Bronchial smooth muscle cell (primary cell): ENCODE measurements at places on chromosomes 13 and 19. TPM values are rescaled to one million over a fixed set of nuclear protein-coding genes. Genes with fewer than 3 reads are reported as not detected.

SLC25A41 gene
- total RNA-seq = 0.17 TPM in 1 of 2 replicates, not detected in the other

APOC4 gene
- not detected in 2 replicates for total RNA-seq

CACNA1A gene
- total RNA-seq = 25.3 and 29.3 TPM in 2 replicates

WDR87 gene
- not detected in 2 replicates for total RNA-seq

CYP4F2 gene
- not detected in 2 replicates for total RNA-seq

GGACT gene
- 2.4 and 4.4 TPM in 2 replicates for total RNA-seq

MAMSTR gene
- total RNA-seq = 0.60 and 0.79 TPM in 2 replicates

CGB8 gene
- total RNA-seq = not detected in 2 replicates

ECSIT gene
- 29.6 and 71.3 TPM in 2 replicates for total RNA-seq

PTH2 gene
- not detected in 2 replicates for total RNA-seq

ZNF581 gene
- 29.1 and 32.2 TPM in 2 replicates for total RNA-seq

FOXO1 gene
- 0.26 and 0.32 TPM in 2 replicates for total RNA-seq

GYS1 gene
- total RNA-seq = 20.4 and 22.7 TPM in 2 replicates

ADAMTS10 gene
- 6.8 and 8.1 TPM in 2 replicates for total RNA-seq

TMPRSS9 gene
- not detected in 2 replicates for total RNA-seq

SPRY2 gene
- total RNA-seq = 6.5 and 10.6 TPM in 2 replicates

URAD gene
- total RNA-seq = not detected in 2 replicates

RDH8 gene
- total RNA-seq = not detected in 2 replicates

FUT2 gene
- total RNA-seq = 0.17 TPM in 1 of 2 replicates, not detected in the other

ACP5 gene
- 0.34 and 0.95 TPM in 2 replicates for total RNA-seq

CILP2 gene
- under 0.01 and 0.16 TPM in 2 replicates for total RNA-seq

SLC7A9 gene
- 0.26 TPM in 1 of 2 replicates, not detected in the other for total RNA-seq

KLK14 gene
- not detected in 2 replicates for total RNA-seq

LRFN3 gene
- total RNA-seq = 1.4 and 1.6 TPM in 2 replicates

FFAR1 gene
- not detected in 2 replicates for total RNA-seq

SYT5 gene
- 0.09 and 0.16 TPM in 2 replicates for total RNA-seq

ERICH4 gene
- total RNA-seq = not detected in 2 replicates

WDR88 gene
- 0.17 TPM in 1 of 2 replicates, not detected in the other for total RNA-seq

TEKTIP1 gene
- total RNA-seq = not detected in 2 replicates

FFAR3 gene
- total RNA-seq = not detected in 2 replicates

TEX29 gene
- 0.17 and 0.32 TPM in 2 replicates for total RNA-seq

GRAMD1A gene
- total RNA-seq = 19.9 and 20.3 TPM in 2 replicates

ICAM4 gene
- 2.7 and 5.7 TPM in 2 replicates for total RNA-seq

CACNG6 gene
- 0.34 and 0.47 TPM in 2 replicates for total RNA-seq

CADM4 gene
- 1.4 and 1.7 TPM in 2 replicates for total RNA-seq

HIF3A gene
- total RNA-seq = 1.3 TPM in 1 of 2 replicates, not detected in the other

CCDC194 gene
- not detected in 2 replicates for total RNA-seq

CEACAM20 gene
- not detected in 2 replicates for total RNA-seq

APOC1 gene
- total RNA-seq = 0.69 and 0.79 TPM in 2 replicates

CPT1C gene
- 26.6 and 34.5 TPM in 2 replicates for total RNA-seq

ZNF578 gene
- 5.2 and 6.3 TPM in 2 replicates for total RNA-seq

TMEM272 gene
- not detected in 2 replicates for total RNA-seq

SIGLECL1 gene
- total RNA-seq = not detected in 2 replicates

EPSTI1 gene
- 2.0 and 2.4 TPM in 2 replicates for total RNA-seq

NRTN gene
- total RNA-seq = under 0.01 and 0.17 TPM in 2 replicates

SH2D3A gene
- under 0.01 TPM in 1 of 2 replicates, not detected in the other for total RNA-seq

ZNF780A gene
- 14.7 and 18.2 TPM in 2 replicates for total RNA-seq

MYDGF gene
- 182 and 263 TPM in 2 replicates for total RNA-seq

XRCC1 gene
- 10.5 and 17.8 TPM in 2 replicates for total RNA-seq
